A375 (cell line): ENCODE measurements at places on chromosomes 4 and X. TPM values are rescaled to one million over a fixed set of nuclear protein-coding genes. Genes with fewer than 3 reads are reported as not detected.

LGI2 gene
- not detected in 2 replicates for total RNA-seq

FRG2 gene
- not detected in 2 replicates for total RNA-seq

C4orf46 gene
- 7.3 and 8.2 TPM in 2 replicates for total RNA-seq

MAGEA8 gene
- not detected in 2 replicates for total RNA-seq

PCDH10 gene
- total RNA-seq: 10.3 and 12.8 TPM in 2 replicates

CSAG3 gene
- 8.5 and 11.0 TPM in 2 replicates for total RNA-seq

GNL3L gene
- total RNA-seq: 40.2 and 41.8 TPM in 2 replicates

NLRP2B gene
- total RNA-seq: not detected in 2 replicates

ALB gene
- total RNA-seq: 0.05 TPM in 1 of 2 replicates, not detected in the other

SMARCA1 gene
- total RNA-seq: 19.3 and 22.7 TPM in 2 replicates

HELQ gene
- total RNA-seq: 15.3 and 17.7 TPM in 2 replicates

MAGEA3 gene
- 172 and 182 TPM in 2 replicates for total RNA-seq

DDIT4L gene
- total RNA-seq: 0.03 TPM in 1 of 2 replicates, not detected in the other

FRAS1 gene
- 0.85 and 1.4 TPM in 2 replicates for total RNA-seq

F11 gene
- total RNA-seq: not detected in 2 replicates

LINC00632 gene
- total RNA-seq: 5.1 and 6.6 TPM in 2 replicates

VEGFC gene
- 15.4 and 17.5 TPM in 2 replicates for total RNA-seq

GUCY1A1 gene
- 0.34 TPM in 1 of 2 replicates, not detected in the other for total RNA-seq

IL1RAPL2 gene
- total RNA-seq: not detected in 2 replicates

ADGRG2 gene
- not detected in 2 replicates for total RNA-seq

ETDB gene
- not detected in 2 replicates for total RNA-seq

SLC7A11 gene
- 34.1 and 36.5 TPM in 2 replicates for total RNA-seq

FAM47A gene
- total RNA-seq: not detected in 2 replicates

PTCHD1 gene
- total RNA-seq: not detected in 2 replicates

MAGEA11 gene
- total RNA-seq: 34.9 and 38.3 TPM in 2 replicates

TMSB15A gene
- total RNA-seq: 0.68 and 1.4 TPM in 2 replicates

IL21 gene
- total RNA-seq: not detected in 2 replicates

F8A3 gene
- total RNA-seq: 0.53 and 2.3 TPM in 2 replicates

CCKAR gene
- not detected in 2 replicates for total RNA-seq

REELD1 gene
- total RNA-seq: not detected in 2 replicates

RASGEF1B gene
- 0.13 TPM in 1 of 2 replicates, not detected in the other for total RNA-seq

ARX gene
- not detected in 2 replicates for total RNA-seq

NHSL2 gene
- total RNA-seq: not detected in 2 replicates

TMPRSS11D gene
- 0.05 TPM in 1 of 2 replicates, not detected in the other for total RNA-seq

ARMCX1 gene
- 0.11 TPM in 1 of 2 replicates, not detected in the other for total RNA-seq

GPR143 gene
- 0.08 TPM in 1 of 2 replicates, not detected in the other for total RNA-seq

SLC49A3 gene
- 0.45 and 0.60 TPM in 2 replicates for total RNA-seq

FATE1 gene
- not detected in 2 replicates for total RNA-seq

CNGA1 gene
- total RNA-seq: 1.1 TPM in 1 of 2 replicates, not detected in the other

TLR7 gene
- total RNA-seq: not detected in 2 replicates

ARHGEF38 gene
- not detected in 2 replicates for total RNA-seq

DCAF4L1 gene
- 0.79 and 1.1 TPM in 2 replicates for total RNA-seq

GABRE gene
- 1.4 and 2.7 TPM in 2 replicates for total RNA-seq
